Osteoblast (primary cell): ENCODE measurements at places on chromosomes 5 and 9. TPM values are rescaled to one million over a fixed set of nuclear protein-coding genes. Genes with fewer than 3 reads are reported as not detected.

Gene SPOCK1
- total RNA-seq: 221 and 231 TPM in 2 replicates

- peak; percentile 42 for DNase-seq
Measured at GRCh38 chr9:100213730-100214477, 114.9 kb downstream of the INVS start.

GRCh38 chr5:173397516-173397915 lies 69.3 kb upstream of the STC2 start:
- DNase-seq: no peak

DNA sequence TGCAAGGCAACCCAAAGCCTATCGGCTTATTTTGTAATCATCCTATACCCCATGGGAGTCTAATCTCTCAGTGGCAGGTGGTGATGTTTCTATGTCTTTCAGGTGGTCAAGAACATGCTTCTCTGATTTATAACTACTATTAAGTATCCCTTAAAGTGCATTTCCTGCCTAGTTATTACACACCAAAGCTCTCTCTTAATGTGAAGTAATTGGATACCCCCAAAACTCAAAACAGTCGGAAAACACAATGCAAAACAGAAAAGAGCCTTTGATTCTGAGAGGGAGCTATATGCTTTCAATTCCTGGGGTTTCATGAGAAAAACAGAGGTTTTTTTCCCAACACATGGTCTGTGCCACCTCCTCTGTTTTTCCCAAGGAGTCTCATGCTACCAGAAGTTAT lies 416.4 kb downstream of the CSNK1G3 start:
- DNase-seq: no peak

DNA sequence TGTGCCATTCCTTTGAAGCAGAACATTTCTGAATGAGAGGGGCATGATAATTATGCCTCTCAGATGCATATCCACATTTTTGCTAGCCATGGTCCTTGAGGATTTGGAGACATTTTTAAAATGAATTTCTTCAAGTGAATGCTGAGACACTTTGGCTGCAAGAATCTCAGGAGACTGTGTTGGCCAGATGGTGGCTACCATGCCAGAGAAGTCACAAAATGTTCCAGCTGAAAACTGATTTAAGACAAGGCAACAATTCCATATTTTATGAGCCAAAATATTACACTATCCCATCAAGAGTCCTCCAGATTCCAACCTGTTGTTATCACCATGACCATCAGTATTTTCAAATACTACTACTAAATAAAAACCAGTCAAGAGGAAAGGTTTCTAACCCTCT lies 859.5 kb upstream of the DMAC1 start:
- no peak for DNase-seq

Gene SLC6A19
- not detected in 2 replicates for total RNA-seq

Gene TAF11L14
- total RNA-seq: not detected in 2 replicates

DNA sequence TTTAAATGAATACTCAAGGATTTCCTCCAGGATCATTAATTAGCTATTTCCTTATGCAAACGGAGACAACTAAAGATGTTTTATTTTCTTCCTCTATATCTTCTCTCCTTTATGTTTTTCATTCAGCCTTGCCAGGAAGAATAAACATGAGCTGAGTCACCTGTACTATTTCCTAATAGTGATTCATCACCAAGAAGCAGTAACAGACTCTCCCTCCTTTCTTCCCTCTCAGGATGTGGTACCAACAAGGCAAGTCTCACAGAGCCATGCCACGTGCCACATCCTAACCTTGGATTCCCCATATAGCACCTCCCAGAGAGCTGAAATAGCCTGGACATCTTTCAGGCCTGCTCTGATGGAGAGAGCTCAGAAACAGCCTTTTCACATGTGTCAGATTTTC lies 758.6 kb upstream of the DMAC1 start:
- DNase-seq: no peak

Gene SLCO6A1
- not detected in 2 replicates for total RNA-seq

- no peak for DNase-seq
Measured at GRCh38 chr5:62002436-62002835, 303.6 kb upstream of the KIF2A start.

GRCh38 chr5:61293071-61293470 lies 39.0 kb upstream of the ZSWIM6 start:
- no peak for DNase-seq

Gene TEX10
- total RNA-seq: 29.3 and 35.9 TPM in 2 replicates

Gene RANBP3L
- total RNA-seq: 1.8 and 3.5 TPM in 2 replicates

Gene PCDHGA11
- 12.3 and 16.5 TPM in 2 replicates for total RNA-seq

Gene ELL2
- 113 and 123 TPM in 2 replicates for total RNA-seq

Gene CCDC69
- total RNA-seq: 10.5 and 10.9 TPM in 2 replicates

DNA sequence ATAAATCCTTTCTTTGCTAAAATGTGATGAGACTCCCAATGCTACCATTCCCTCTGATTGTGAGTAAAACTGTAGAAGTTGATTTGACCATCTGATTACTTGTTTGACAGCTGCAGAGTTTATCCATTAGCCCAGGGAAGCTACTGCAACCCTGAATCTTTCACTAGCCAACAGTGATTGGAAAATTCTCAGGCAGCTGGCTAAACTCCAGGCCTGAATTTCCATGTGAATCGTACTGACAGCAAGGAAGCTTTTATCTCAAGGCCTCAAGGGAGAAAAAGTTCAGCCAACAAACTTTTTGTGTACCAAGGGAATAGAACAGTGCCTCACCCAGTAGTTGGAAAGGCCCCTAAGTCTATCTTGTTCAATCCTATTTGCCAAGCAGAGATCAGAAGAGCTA lies 246.7 kb upstream of the TRPM3 start:
- peak; percentile 58 for DNase-seq

DNA sequence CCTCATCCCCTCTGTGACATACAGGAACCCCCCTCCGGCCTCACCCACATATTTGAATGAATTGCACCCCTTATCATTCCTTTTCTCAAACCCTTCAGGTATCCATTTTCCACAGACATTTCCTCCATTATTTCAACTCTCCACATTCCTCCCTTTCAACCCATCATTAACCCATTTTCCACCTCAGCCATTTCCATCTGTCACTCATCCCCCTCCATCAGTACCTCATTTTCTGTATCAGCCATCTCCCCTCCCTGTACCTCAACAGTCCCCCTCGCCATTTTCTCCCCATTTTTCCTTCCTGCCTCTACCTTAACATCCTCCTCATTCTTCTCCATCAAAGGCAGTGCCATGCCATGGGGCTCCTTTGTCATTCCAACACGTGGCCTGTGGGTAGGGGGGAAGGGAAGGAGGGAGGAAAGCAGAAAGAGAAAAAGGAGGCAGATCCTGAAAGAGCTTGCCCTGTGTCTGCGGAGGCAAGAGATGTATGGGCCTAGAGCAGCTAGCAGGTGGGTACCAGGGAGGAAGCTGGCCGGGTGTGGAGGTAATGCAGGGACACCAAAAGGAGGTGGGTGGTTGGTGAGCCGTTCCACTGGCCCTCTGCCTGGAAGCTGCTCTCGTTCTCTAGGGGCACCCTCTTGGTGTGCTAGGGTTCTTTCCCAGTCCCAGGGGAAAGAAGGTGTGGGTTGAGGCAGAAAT lies 1.5 kb downstream of the DNAJB5 start:
- DNase-seq: peak; percentile 29

DNA sequence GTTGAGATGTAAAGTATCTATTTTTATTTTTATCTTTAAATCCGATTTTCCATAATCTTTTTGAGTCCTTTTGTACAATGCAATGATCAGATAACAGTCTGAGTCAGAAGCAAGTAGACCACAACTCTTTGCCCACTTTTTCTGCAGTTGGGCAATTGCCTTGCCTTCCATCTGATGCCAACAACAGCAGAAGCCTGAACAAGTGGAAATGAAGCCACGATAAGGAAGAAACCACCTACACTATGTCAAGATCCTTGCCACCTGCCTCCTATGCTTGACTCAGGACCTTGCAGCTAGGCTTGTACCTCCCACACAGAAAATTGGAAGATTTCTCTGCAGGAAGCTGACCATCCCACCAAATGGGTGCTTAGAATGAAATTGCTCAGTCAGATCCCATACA lies 78.6 kb downstream of the ANXA1 start:
- DNase-seq: no peak

Gene PRR16
- 30.4 and 36.2 TPM in 2 replicates for total RNA-seq

DNA sequence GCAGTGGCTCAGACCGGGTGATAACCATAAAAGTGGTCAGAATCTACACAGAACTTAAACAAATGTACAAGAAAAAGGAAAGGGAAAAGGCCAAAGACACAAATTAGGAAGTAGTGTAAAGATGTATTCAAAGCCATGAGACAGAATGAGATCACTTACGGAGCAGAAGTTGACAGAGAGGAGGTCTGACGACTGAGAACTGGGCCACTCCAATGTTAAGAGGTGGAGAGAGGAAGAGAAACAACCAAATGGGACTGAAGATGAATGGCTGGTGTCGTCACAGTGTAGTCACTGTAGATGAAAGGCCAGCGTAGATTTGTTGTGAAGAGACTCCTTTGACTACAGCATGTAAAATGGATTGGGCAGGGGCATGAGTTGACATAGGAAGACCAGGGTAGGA lies 114.4 kb downstream of the DROSHA start:
- DNase-seq: no peak

Gene SPATA31A3
- total RNA-seq: not detected in 2 replicates

DNA sequence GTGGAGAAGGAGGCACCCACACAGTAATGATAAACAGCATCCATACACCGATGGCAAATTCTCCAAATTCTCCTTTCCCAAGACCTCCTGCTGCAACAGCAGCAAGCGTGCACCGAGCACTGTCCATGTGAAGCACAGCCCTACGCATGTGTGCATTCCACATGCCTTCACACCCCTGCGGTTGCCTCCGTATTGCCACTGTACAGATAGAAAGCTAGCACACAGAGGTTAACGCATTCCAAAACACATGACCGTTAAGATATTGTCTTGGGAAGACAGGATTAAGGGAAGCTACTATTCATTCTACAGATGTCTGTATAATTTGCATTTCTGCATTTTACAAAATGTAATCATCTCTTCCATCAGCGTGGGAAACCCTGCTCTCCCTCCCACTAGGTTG lies 6.6 kb downstream of the FLT4 start:
- peak; percentile 34 for DNase-seq

DNA sequence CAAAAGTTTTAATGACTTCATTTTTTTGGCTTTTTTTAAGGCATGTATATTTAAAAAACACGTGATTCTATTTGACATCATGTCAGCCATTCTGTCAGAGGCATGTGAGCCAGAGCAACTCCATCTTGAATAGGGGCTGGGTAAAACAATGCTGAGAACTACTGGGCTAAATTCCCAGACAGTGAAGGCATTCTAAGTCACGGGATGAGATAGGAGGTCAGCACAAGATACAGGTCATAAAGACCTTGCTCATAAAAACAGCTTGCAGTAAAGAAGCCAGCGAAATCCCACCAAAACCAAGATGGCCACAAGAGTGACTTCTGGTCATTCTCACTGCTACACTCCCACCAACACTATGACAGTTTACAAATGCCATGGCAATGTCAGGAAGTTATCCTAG lies 1000.6 kb upstream of the DMAC1 start:
- DNase-seq: no peak

DNA sequence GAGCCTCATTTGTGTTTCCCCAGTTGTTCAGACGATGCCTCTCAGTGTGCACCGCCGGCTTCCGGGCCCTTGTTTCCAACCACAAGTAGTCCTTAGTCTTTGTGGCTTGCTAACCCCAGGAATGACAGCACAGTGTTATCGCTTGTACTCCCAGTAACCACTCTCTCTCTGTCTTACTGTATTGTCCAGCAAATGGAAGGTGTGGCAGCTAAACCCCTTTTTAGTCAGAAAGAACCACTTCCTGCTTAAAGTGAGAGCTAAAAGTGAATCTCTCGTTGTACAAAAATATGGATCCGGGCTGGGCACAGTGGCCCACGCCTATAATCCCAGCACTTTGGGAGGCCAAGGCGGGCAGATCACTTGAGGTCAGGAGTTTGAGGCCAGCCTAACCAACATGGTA lies 61.3 kb downstream of the ENC1 start:
- DNase-seq: peak; percentile 67

DNA sequence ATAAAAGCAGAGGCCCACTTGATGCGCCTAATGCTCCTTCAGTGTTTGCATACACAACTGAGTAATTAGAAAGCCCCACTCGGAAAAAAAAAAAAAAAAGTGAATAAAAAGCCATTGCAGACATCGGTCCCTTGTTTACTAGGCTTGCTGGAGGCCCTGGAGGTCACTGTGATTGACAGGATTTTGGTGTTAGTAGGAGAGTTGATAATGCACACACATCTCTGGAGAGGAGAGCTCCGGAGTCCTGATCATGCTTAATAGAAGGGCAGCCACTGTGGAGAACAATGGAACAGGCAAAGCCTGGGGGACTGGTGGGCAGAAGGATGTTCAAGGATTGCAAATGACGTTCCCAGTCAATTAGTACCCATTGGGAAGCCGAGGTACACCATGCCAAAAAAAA lies 152.5 kb downstream of the EFNA5 start:
- no peak for DNase-seq

Gene TMEFF1
- total RNA-seq: 0.72 and 1.2 TPM in 2 replicates

- no peak for DNase-seq
Measured at GRCh38 chr5:127031147-127031862, 947 bp upstream of the MARCHF3 start.

- no peak for DNase-seq
Measured at GRCh38 chr5:169223595-169223953, 77.4 kb downstream of the SLIT3 start.

Gene STOM
- total RNA-seq: 114 and 146 TPM in 2 replicates

Gene NLN
- total RNA-seq: 32.4 and 35.5 TPM in 2 replicates

DNA sequence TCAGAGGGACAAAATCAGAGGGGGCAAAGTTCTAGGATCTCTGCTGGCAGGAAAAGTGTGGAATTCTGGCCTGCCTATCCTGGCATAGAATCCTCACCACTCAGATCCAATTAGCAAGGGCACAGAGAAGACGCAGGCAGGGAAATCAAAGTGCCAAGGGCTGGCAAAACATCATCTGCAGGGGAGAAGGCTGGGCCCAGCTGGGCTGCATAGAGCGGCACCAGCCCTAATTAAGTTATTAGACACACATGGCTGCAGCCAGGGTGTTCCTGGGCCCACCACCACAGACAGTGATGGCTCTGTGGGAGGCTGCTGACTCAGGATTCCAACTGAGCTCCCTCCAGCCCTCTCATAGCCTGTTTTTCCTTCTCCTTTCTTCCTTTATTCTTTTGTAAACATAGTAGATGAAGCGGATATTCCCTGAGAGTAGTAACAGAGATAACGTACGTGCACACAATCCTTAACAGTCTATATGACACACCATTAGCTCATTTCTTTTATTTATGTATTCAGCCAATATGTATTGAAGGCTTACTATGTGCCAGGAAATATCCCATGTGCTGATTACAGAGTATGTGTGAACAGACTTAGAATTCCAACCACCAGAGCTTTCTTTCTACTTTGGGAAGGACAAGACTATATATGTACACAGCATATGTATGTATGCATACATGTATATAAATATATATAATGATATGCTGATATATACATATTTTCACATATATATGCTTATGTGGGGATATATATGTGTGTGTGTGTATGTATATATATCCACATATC lies 236.1 kb downstream of the ASTN2 start:
- no peak for DNase-seq

GRCh38 chr9:88503081-88503844 lies 31.7 kb upstream of the NXNL2 start:
- DNase-seq: no peak

Gene CD274
- total RNA-seq: 0.72 and 1.5 TPM in 2 replicates

Gene CDKN2A
- 32.1 and 37.6 TPM in 2 replicates for total RNA-seq

- DNase-seq: no peak
Measured at GRCh38 chr5:160629003-160629402, 207.3 kb downstream of the PTTG1 start.
